ENCODE measurements at places on chromosomes 3 and 15.

DNA sequence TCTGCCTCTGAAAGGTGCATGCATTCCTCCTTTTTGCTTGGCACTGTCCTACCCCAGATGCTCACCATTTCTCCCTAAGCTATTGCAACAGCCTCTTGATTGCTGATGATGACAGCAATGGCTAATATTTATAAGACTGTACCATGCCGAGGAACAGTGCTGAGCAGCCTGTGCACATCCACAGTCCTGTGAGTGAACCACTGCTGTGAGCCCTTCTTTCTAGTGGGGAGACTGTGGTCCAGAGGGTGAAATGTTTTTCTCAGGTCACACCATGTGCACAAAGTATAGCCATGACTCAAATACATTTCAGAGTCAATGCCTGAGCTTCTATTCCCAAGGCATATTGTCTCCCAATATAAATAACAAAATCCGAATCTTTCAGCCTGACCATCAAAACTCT is 231.2 kb upstream of the LRTM1 start:
- DNase-seq = no peak

- no peak for DNase-seq
These were observed 553.2 kb upstream of the TBL1XR1 start for GRCh38 chr3:177750436-177750835.

GRCh38 chr15:91855684-91856489 is 2.4 kb downstream of the SLCO3A1 start:
- DNase-seq = no peak

GRCh38 chr3:30203301-30203700 is 403.1 kb upstream of the TGFBR2 start:
- DNase-seq = no peak

- DNase-seq = no peak
These were observed 336.6 kb downstream of the ROBO2 start for GRCh38 chr3:77376511-77376910.

DNA sequence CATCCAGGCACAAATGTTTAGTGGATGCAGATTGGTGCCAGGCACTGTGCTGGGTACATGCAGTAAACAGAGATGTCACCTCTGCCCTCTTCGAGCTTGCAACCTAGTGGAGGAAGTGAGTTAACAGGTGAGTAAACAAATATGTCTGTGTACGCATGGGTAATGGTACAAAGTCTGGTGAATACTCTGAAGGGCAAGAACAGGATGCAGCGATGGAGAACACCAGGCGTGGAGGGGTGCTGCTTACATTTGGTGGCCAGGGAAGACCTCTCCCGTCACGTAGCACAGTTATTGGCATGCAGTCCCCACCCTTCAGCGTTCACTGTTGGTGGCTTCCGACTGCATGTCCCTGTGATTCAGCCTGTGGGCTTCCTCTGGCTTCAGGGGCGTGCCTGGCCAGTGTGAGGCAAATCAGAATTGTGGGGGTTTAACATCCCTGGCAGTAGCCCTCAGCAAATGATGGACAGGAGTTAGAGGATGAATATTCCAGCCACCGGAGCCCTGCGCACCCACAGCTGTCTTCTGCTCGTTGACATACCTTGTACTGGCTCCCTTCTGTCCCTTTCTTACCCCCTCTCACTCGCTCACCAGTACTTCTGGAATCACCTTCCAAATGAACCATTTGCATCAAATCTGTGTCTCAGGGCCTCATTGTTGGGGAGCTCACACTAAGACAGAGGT is 9.1 kb upstream of the HDAC11 start:
- no peak for DNase-seq

Data from stimulated activated CD4-positive, alpha-beta T cell treated with anti-CD3 and anti-CD28 coated beads, Interleukin-4, amount 100 ng/mL, for 4 hours (primary cell).